Activated gamma-delta T cell (primary cell): ENCODE measurements at places on chromosomes 6 and 20.

DNA sequence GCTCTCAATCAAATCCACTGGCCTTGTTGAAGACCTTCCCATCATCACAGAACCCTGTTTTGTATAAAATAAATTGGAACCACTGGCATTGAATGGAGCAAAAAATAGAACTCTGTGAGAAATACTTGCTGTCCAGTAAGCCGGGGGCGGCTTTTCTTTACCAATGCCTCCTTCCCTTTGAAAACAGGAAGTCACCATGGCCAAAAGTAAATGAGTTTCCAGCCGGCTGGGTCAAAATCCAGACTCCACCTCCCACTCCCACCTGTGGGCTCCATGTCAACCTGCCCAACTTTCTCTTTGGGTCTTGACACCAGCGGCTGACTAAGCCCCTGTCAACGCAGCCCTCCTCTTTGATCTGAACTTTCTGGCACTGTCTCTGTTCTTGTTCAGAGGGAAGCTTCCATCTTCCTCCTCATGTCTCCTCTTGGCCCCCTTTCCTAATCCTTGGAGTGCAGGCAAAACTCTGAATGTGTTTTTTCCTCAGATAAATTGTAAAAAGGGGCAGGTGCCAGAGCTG is 95.2 kb downstream of the TFAP2C start:
- DNase-seq = no peak

DNA sequence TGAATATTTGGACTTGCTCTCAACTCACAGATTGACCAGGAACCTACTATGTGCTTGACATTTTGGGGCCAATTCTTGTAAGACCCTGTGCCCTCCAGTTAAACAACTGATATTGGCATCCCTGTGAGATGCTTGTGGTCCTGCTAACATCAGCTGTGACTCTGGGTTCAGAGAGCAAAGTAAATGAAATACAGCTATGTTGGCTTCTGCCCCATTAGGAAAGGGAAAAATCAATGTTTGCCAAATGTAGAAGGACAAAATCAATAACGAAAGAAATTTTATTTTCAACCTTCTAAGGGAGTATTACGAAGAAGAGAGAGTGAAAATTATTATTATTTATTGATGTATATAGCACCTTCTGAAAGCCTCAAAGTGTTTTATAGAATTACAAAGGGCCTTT is 266.9 kb upstream of the ARID1B start:
- DNase-seq = no peak

DNA sequence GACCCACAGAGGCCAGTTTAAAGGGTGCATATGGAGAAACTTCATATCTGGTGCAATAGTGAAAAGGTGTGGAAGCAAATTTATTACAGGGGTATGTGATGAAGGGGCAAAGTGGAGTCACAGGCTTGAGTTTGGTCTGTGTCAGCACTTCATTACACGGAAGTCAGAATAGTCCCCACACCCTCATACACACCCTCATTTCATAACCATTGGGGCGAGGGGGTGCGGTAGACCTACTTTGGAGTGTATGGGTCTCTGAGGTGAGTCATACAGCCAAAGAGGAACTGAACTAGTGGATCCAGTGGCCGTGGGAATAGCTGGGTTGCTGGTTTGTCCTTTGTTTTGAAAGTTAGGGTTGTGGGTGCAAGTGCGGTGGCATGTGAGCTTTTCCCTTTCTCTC is 3.3 kb downstream of the TM9SF4 start:
- DNase-seq = no peak

- DNase-seq = no peak
Observed at GRCh38 chr6:4313044-4313686, 177.8 kb upstream of the ECI2 start.

DNA sequence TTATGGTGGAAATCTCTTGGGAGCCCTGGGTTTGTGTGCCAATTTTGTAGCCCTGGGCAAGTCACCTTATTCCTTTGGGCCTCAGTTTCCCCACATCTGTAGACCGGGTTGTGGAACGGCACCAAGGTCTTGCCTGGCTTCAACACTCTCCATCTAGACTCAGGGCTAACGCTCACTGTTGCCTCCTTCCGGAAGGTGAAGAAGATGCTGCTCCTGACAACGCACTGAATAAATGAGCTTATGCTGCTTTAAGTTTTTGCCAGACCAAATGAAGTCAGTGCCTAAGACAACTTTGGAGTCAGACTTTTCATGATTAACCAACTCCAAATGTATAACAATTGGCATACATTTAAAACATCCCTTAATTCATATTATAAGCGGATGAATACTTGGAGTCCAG is 53.1 kb downstream of the PSMG4 start:
- no peak for DNase-seq

DNA sequence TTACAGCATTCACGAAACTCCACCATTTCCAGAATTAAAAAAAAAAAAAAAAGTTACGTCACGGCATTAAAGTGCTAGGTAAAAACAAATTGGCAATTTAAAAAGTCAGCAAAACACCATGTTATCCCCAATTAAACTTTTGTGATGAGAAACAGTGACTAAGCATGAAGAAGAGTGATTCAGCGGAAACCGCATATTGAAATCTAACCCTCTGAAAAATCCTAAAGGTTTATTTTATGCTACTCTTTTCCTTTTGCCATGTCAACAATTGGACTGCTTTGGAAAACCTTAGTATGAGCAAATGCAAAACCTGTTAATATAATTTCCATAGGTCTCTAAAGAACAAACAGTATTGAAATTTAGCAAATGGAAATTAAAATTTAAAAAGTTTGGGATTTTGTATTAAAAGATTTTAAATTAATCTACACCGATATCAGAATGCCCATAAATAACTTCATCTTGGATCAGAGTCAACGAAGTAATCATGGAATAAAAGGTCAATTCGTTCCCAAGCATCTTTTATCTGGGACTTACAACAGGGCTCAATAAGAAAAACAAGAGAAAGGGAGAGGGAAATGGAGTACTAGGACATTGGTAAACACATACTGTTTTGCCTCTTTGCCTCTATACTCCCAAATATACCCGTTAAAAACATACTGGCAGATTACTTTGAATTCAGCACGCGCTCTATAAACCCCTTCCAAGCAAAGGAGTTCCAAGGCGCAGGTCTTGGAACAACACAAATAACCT is 1.1 kb downstream of the FBXO30 start:
- no peak for DNase-seq

DNA sequence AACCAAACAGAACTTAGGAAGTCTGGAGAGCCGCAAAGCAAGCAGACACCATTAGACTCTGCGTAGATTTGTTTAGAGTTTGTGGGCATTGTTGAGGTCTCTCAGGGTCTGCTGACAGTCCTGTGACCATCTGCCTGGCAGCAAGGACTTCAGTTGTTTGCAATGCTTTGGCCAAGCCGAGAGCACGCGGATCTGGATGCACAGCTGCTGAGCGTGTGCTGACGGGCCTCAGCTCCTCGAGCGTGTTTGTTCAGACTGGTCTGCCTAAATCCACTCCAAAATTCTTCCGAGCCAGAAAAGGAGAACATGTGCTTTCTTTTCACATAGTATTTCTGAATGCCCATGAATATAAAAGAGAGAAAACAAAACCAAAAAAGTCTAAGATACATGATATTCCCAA is 159.0 kb downstream of the ZNF217 start:
- DNase-seq = no peak

- DNase-seq = no peak
Observed at GRCh38 chr20:39853636-39854035, 835.4 kb downstream of the MAFB start.

DNA sequence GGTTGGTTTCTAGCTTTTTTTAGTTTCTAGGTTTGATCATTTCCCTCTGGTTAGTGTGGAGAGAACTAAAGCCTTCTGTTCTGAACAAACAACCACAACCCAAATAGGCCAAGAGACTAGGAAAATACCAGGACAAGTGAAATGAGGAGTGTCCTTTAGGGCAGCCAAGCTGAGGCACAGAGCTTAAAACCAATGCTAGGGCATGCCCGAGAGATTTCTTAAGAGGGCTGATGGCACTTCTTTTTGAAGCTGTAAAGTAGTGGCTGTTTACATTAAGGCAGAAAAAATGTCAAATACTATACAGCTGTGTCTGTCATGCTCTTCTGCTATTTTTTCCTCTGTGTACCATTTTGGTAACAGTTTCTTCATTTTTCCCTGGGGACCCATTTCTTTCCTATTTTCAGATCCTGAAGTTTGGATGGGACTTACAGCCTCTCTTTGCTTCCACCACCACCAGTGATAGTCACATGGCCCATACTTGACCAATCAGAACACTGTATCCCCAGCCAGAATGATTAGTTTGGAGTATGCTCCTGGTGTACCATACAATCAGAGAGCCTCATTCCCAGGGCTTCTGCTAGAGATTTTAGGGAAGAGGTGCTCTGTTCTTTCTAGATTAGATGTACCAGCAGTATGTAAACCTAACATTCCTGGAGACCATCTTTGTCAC is 154.4 kb downstream of the BMP2 start:
- DNase-seq = no peak

DNA sequence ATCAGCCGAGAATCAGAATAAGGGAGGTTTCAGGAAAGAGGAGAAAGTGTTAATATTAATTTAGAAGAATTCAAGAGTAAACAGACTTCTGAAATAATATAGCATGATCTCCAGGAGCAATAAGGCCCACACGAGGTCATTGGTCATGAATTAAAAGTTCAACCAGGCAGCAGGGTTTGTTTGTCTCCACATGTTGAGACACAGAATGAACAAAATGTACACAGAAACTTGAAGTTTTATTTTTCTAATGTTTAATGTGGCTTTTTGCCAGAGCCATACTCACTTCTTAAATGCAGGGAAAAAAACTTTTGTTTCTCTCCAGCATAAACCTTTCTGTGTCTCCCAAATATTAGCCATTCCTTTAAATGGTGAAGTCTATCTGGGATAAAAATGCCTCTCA is 504.5 kb downstream of the HDGFL1 start:
- no peak for DNase-seq
